ENCODE measurements at places on chromosomes 2 and 18.

GRCh38 chr2:74515981-74516633, 1.9 kb downstream of the TLX2 start:
- DNase-seq: no peak

GRCh38 chr2:236936446-236936940, 149.2 kb upstream of the COPS8 start:
- no peak for DNase-seq

GRCh38 chr2:72863046-72863445, 24.2 kb upstream of the SPR start:
- DNase-seq: no peak

GRCh38 chr2:104840156-104840555, 13.8 kb upstream of the POU3F3 start:
- DNase-seq: no peak

- DNase-seq: no peak
These were observed 22.7 kb upstream of the DSC3 start for GRCh38 chr18:31065036-31065773.

DNA sequence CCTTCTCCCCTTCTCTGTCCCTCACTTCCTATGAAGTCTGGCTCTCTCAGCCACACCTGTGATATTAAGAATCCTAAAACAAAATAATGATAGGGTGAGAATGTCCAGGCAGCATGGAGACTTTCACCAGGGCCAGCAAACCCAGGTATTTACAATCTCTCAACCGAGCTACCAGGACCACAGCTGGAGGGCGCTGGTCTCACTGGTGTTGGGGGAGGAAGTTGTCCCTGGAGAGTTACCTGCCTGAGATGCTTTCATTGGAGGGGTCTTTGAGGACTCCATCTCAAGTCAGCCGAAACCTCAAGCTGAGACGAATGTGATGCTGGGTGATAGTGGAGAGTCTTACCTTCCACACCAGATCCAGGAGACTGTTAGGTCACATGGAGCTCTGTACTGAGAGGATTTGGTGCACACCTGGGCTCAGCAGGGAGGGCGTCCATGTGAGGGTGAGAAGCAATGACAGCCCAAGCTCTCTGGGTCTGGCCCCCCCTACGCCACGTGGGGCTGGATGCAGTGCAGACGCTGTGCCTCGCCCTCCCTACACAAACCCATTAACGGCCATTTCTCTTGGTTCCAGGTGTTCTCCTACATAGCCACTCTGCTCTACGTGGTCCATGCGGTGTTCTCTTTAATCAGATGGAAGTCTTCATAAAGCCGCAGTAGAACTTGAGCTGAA, 27.4 kb downstream of the MAL start:
- DNase-seq: no peak

GRCh38 chr2:81467096-81467495, 1162.5 kb upstream of the LRRTM1 start:
- no peak for DNase-seq

DNA sequence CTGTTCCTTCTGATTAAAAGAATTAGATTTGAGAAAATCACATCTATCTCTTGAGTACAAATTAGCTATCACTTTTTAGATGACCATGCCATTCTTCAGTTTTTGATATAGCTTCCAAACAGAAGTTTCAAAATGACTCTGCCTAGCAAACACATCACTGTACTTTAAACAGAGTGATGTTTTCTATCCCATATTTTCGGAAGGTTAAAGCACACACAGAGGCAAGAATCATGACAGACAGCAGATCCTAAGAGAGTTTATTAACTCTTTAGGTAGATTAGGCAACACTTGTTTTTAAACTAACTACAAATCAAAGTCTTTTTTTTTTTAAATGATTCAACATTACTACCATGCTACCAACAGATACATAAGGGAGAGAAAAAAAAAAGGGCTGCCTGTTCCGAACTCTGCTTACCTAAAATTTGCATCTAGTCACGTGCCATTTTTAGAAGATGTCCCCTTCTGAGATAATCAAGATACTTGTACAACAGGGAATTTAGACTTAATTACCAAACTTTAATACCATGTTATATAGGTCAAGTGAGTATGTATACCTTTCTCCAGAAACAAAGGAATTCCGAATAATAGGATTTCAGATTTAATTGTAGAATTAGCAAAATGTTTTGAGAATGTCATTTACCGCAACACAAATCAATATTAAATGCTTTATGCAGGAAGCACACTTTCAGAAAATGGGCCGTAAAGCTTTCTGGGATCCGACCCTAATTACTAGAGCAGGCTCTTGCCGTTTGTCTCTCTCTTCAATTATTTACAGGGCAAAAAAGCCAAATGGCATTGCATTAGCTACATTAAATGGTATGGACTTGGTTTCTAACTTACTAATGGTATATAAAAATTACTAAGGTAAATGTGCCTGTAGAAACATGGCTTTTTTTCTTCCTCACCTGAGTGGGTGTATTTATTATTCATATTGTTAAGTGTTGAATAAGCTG, 2.6 kb downstream of the RBMS1 start:
- no peak for DNase-seq

DNA sequence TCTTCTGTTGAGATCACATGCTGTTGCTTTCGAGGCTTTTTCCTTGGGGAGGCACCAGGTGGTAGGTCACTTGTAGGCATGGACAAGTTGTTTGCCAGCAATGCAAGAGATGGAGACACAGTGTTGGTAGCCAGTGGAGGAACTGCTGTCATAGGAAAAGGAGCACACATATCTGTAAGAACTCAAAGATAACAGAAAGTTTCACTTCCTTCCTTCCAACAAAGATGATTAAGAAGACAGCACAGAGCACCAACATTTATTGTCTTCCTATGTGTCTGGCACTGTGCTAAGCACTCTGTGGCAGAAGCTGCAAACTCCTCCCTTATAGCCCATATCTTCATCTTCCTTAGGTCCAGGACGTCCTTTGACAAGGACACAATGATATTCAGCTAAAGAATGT, 64.5 kb upstream of the AMMECR1L start:
- no peak for DNase-seq

GRCh38 chr2:239288951-239289511, 111.8 kb downstream of the HDAC4 start:
- DNase-seq: no peak

- no peak for DNase-seq
These were observed 45.9 kb downstream of the PNO1 start for GRCh38 chr2:68203587-68203986.

GRCh38 chr2:104873689-104874054, 19.8 kb downstream of the POU3F3 start:
- no peak for DNase-seq

DNA sequence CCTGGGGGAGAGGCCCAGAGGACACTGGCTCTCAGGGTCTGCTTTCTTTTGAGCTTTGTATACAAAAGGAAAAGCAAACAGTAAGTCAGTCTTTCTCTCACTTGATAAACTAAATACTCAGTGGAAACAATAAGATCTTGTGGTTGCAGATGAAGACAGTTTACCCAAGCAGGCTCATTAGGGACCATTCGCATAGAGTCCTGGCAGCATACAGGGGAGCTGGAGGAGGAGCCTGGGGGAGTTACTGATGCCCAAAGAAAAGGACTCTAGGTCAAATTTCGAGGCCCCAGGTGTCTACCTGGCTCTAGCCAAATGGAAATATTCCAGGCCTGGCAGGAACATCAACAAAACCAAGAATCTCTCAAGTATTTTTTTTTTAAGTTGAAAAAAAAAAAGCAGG, 225.3 kb downstream of the CNTNAP5 start:
- DNase-seq: no peak

- DNase-seq: no peak
These were observed 3.1 kb downstream of the DLX1 start for GRCh38 chr2:172088245-172089004.

GRCh38 chr2:42009657-42010580, 37.9 kb upstream of the PKDCC start:
- no peak for DNase-seq

- no peak for DNase-seq
These were observed 319.9 kb downstream of the DPP10 start for GRCh38 chr2:114762376-114762775.

DNA sequence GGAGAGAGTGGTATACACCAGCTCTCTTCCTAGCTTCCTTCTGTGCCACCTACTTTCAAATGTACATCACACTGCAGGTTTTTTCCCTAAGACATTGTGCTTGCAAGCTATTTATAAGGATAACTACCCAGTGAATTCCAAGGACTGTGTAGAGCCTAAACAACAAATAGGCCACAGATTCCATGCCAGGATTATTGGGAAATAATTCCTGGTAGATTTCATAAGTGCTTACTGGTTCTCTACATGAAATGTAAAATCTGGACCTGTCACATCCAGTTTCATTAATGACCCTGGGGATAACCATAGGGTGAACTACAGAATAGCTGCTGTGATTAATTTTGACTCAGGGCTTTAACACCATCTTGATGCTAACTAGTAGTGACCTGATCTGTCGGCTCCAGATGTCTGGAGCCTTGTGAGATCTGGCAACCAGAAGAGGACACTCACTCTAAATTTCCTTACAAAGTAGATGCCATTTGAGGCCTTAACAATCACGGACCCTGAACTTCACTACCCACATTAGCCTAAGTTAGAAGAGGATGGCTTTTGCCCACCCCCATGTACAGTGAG, 34.3 kb upstream of the LGALSL start:
- no peak for DNase-seq

- no peak for DNase-seq
These were observed 96.0 kb upstream of the CDCA7 start for GRCh38 chr2:173258701-173259100.

DNA sequence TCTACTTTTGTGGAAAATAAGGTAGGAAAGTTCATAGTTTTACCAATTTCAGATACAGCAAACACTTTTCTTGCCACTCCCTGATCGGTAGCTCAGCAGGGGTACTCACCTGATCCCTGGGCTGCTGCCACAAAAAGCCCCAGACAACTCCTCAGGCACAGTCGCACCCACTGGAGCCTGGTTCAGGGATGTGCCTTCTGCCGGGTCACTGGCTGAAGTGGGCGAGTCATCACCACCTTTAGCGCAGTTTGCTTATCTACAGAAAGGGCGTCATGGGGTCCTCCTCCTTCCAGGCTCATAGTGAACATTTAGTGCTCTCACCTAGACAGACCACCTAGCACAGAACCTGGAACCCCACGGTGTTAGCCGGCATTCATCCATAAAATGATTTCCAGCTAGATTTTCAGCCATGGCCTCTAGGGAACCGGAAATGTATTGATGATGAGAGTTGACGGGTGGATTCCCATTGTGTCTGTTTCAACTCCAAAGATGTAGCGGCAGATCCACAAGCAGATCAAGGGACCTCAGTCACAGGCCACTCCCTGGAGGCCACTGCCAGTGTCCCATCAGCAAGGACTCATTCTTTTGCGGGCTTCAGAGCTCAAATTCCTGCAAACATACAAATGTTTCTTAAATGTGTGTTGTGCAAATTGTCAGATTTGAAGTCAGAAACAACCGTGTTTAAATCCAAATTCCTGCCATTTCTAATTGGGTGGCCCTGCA, 408.4 kb upstream of the SALL3 start:
- DNase-seq: no peak

- no peak for DNase-seq
These were observed 56.4 kb upstream of the LRRC30 start for GRCh38 chr18:7174344-7175095.

DNA sequence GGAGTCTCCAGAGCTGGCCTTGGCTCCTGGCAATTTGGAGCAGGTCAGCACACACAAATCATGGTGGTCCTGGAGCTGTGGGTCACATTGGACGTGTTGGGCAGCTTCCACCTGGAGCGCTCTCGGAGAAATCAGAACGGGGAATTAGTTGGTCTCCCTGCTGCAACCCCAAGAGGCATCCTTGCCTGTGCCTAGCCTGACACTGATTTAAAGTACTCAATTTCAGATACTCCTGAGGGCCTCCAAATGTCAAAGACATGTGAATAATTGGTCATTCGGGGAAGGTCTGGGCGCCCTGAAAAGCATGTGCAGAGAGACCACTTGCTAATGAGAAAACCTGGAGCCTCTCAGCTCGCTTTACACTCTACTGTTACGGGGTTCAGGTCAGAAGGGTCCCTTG, 145.5 kb upstream of the AGAP1 start:
- no peak for DNase-seq

- no peak for DNase-seq
These were observed 179.3 kb downstream of the C1D start for GRCh38 chr2:67883316-67884087.

DNA sequence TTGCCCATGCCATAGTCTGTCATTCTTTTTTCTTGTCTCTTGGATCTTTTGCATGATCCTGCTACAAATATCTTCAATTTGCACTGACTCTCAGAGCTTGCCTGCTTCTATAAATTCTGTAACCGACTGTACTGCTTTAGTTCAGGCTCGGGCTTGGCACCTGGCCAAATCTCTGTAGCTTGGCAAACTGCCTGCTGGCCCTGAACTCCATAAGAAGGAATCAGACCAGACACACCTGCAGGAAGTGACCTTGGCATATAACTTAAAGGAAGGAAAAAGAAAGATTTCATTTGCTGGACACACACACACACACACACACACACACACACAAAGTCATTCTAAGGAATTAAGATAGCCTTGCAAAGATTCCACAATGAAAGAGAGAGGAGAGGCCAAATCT, 291.2 kb upstream of the DDX18 start:
- no peak for DNase-seq

DNA sequence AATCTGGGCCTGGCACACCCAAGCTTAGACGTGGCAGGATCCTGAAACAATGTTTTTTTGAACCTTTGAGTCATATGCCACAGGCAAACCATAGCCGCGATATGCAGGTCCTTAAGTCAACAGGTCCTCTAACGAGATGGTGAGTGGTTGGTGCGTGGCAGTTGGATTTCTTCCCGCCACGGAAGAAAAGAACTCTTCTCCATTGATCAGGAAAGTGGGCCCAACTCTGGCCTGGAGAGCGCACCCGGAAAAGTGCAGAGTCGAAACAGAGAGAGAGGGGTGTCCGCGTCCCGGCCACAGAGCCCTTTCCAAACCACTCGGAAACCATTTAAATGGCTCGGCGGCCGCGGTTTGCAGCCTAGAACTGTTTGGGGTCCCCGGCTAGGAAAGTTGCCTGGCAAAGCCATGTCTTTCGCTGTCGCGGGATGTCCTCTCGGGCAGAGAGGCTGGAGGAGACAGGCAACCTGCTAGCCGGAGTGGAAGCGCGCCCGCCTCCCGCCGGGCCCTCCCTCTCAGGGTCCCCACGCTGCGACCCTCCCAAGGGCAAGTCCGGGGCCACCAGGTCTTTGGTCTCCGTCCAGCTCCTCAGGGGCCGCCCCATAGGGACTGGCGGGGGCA, 777 bp downstream of the GALNT3 start:
- DNase-seq: no peak

GRCh38 chr2:126781806-126782205, 116.9 kb upstream of the TEX51 start:
- DNase-seq: no peak

- DNase-seq: no peak
These were observed 32.7 kb upstream of the DNMT3A start for GRCh38 chr2:25374411-25374810.

DNA sequence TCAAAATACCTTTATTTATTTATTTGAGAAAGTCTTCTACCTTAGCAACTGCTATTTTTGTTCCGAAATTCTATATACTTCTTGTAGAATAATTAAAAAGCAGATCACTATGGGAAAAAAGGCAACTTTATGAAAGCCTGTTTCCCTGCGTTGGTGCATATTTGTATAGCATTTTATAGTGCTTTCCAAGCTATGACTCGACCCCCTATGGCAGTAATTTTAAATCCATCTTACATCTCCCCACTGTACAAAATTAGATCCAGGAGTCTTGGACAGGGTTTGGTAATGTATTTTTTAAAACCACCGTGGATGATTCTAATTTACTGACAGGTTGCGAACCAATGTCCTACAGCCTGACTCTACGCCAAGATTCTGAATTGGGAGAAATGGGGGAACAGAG, 10.1 kb downstream of the TANK start:
- DNase-seq: no peak

Measured in AG09309 (cell line).